SHP77 (cell line): ENCODE measurements at places on chromosomes 1 and 21.
A peak's percentile ranks its signal among the peaks of the same experiment; 100 is the strongest.

DNA sequence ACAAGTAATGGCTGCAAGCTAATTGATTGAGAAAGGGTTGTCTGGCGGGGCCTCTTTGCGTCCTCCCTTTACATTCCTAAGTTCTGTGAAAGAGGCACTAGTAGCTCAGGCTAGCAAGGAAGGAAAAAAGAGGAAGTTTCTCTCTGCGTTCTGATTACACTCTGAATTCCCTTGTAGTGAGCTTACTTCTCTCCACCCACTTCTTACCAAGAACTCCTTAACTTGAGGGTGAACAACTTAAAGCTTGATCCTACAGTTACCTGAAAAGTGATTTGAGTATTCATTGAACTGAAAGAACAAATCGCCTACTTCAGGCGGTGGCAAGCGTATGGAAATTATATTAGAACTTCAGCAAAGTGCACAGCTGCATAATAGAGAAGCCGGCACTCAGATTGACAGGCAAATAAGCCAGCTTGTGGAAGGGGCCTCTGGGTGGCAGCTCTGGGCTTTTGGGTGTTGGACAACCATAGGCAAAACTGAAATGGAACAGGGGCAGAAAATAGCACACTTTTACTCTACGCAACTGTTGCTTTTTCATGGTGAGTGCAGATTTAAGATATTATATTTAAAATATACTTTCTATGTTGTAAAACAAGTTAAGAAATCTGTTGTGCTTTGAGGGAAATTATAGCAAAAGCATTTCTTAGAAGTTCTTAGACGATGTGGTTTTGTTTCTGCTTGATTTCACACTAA lies 464.5 kb downstream of the USP25 start:
- DNase-seq, result no peak

DNA sequence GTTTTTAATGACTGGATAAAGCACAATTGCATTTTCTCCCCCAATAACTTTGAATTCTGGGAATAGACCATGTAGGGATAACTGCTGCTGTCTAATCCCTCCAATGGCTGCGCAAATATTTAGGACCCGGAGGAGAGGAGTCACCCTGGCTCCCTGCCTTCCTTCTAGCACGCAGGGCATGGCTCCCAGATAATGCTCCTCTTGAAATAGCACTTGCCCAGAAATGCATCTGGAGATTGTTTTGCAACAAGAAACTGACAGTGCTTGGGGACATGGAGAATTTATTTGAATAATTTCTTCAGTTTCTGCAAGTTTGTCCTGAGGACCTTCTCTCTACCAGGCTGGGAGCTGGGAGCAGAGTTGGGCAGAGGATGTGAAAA lies 83.5 kb downstream of the MAN1C1 start:
- DNase-seq, result no peak

DNA sequence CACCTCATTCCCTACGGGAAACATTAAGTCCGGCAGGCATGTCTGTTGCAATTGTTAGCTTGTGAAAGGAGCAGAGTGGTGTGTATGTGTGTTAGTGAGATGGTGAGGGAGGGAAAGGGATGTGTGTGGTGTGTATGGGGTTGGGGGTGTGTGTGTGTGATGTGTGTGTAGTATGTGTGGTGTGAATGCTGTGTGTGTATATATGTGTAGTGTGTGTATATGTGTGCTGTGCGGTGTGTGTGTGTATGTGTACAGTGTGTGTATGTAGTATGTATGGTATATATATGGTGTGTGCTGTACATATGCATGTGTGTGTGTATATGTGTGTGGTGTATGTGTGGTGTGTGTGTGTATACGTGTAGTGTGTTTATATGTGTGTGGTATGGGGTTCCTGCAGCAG lies 20.8 kb upstream of the BLACAT1 start:
- no peak for DNase-seq

GRCh38 chr1:39927538-39927937 lies 25.8 kb upstream of the MYCL start:
- DNase-seq, result no peak

GRCh38 chr1:94541246-94542087 lies at the start of gene F3:
Gene F3 (minus strand): TSS chr1:94541759. CDS start chr1:94541636, 123 bp downstream.
- peak; percentile 90 for DNase-seq

GRCh38 chr1:84888753-84889152 lies 4.3 kb downstream of the LPAR3 start:
- no peak for DNase-seq

GRCh38 chr1:206933333-206933945 lies 11.7 kb upstream of the FCMR start:
- peak; percentile 6 for DNase-seq

DNA sequence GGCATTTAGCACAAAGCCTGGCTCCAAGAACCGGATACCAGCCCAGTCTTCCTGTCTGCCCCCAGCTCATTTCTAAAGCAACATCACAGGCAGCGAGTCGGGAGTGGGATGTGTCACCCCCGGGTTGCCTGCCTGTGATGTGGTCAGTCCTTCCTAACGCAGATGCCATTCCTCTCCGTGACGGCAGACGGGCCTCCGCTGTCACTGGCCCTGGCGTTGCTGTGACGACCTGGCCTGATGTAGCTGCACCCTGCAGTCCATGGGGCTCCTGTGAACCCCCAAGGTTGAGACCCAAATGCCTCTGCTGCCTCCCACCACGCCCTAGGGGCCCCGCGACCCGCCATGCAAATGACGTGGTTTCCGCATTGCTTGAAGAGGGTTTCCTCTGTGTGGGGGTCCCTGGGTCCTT lies 12.3 kb downstream of the TNFRSF1B start:
- no peak for DNase-seq
